ENCODE measurements at places on chromosomes 2 and 18.
A peak's percentile ranks its signal among the peaks of the same experiment; 100 is the strongest.

GRCh38 chr18:23949863-23950262, 64.7 kb upstream of the TTC39C start:
- DNase-seq, result no peak

- no peak for DNase-seq
These were observed 1415.8 kb upstream of the CELF4 start for GRCh38 chr18:38981389-38981788.

GRCh38 chr18:61556316-61556715, 223.1 kb downstream of the CDH20 start:
- no peak for DNase-seq

GRCh38 chr18:59453468-59453961, 94.5 kb upstream of the LMAN1 start:
- no peak for DNase-seq

- DNase-seq, result no peak
These were observed 81.7 kb downstream of the SPRED2 start for GRCh38 chr2:65350651-65351056.

DNA sequence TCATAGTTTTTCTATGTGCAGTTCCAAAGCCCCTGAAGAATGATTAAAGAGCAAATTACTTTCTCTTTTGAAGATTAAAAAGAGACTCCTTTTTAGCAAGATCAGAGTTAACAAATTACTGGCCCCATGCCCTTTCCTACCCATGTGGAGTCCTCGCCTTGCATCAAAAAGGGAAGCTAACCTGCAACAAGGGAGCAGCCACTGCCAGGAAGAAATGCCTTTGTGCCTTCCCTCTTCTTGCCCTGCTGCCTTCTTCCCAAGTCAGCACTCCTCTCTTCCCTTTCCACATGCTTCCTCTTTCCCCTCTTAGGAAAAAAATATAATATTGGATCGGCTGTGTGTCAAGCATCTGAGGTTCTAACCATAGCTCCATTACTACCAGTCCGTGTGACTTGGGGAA, 37.1 kb upstream of the CYP1B1 start:
- no peak for DNase-seq

GRCh38 chr2:44981714-44982108, 27.5 kb downstream of the SIX2 start:
- DNase-seq, result peak; percentile 55

DNA sequence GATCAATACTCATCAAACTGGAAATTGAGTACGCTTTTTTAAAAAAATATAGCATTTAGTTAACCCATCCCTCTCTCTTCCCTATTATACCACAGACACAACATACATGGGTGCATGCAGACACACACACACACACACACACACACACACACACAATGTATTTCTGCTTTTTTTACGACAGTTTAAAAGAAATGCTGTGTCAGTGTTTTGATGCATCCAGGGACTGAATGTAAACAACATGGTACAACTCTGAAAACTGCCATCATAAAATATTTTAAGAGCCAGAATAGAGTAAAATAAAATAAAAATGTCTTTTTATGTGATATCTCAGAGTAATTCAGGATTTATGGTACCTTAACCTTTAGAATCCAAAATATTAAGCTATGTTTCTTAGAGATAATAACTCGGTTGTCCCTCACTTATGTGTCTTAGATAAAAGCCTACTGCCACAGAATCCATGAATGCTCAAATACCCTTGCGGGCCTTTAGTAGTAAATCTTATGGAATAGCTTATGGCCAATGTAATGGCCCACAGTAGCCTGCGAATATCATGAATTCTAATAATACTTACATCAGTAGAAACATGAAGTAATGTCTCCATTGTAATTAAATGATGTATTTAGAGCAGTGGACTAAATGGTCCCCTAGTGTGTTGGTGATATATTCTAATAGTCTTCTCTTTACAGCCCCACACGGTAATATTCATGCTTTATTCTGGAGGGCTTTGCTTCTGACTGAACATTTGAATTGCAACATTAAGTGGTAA, 251.6 kb upstream of the FIGN start:
- DNase-seq, result no peak

- DNase-seq, result no peak
These were observed 947.2 kb downstream of the ERBB4 start for GRCh38 chr2:211591426-211591825.

- DNase-seq, result no peak
These were observed 37.6 kb upstream of the RIOK3 start for GRCh38 chr18:23415515-23415914.

DNA sequence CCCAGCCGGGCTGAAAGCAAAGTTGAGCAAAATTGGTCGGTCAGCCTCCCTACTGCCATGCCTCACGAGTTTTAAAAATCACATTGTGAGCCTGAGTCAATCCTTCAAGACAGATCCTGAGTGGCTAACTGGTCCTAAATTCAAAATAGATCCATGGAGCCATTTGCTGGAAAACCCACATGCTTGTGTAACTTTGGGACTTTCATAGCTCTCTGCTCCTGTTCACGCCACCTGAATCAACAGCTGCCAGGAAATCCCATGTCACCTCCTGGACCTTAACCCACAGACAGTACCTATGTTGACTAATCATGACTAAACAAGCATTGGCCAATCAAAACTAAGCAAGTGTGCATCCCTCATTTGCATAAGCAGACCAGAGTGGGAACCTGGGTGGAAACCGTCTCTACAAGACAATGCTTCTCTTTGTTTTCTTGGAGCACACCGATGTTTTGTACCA, 42.8 kb upstream of the LDLRAD4 start:
- no peak for DNase-seq

- peak; percentile 68 for DNase-seq
These were observed 352.8 kb downstream of the THSD7B start for GRCh38 chr2:137118140-137118539.
